Mesenchymal stem cell (in vitro differentiated cells and primary cell): ENCODE measurements at places on chromosomes 7 and 10.
A peak's percentile ranks its signal among the peaks of the same experiment; 100 is the strongest.

DNA sequence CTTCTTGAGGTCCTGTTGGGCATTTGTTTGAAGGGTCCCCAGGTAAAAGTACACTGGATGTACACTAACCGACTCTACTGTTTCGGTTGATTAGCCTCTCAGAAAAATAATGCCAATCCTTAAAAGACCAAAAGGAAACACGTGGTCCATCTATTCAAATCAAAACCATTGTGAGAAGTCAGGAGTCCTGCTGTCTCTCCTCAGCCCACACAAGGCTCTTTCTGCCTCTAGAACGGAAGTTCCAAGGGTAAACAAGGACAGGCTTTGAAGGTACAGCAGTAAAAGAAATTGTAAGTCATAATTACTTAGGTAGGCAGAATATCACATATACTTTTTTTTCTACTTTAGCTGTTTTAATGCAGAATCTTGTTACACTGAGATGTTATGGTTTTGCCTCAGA is 71.7 kb upstream of the TPK1 start:
- no peak overlapping the region for H3K4me3 ChIP-seq
- no peaks in the 10 kb centered on the region for H3K4me1 ChIP-seq

- H3K4me1 ChIP-seq, result peaks cover 10% of the 10 kb centered on the region
- no peaks in the 10 kb centered on the region for H3K36me3 ChIP-seq
- no peak overlapping the region for H3K4me3 ChIP-seq
- no peak for DNase-seq
Measured at GRCh38 chr7:95469187-95469586, 16.6 kb upstream of the ASB4 start.

DNA sequence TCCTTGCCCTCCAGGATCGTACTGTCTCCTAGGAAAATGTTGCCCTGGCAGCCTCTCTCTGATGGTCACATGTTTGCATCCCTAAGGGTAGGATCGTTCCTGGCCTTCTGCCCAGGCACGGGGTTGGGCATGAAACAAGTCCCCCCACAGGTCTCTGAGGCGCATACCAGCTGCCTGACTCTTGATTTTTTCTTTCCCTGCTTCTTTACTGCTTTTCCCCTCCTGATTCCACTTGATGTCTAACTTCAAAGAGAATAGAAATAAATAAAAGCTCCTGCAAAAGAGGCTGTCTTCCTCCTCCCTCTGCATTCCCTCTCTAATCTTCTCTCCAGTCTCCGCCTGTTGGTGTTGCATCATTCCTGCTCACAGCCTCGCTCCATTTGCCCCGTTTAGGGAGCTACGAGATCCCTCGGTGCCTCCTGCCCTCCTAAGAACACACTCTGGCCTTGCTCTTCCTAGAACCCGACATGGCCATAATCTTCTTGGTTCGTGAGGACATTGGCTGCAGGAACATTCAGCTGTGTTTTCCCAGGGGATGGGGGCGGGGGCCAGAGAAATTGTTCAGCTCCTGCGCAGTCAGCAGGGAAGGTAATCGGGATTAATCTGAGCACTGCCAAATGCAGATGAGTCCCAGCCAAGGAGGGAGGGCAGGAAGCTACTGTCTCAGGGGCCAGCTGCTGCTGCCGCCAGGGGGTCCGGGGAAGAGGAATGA is 26.0 kb downstream of the LEP start:
- H3K4me1 ChIP-seq, result peaks cover 16% of the 10 kb centered on the region
- peak; percentile 57 for DNase-seq
- peak overlapping the region; percentile 50 for H3K27ac ChIP-seq
- H3K27me3 ChIP-seq, result peaks cover 41% of the 10 kb centered on the region
- H3K36me3 ChIP-seq, result no peaks in the 10 kb centered on the region

GRCh38 chr7:33750177-33750576 is 155.2 kb upstream of the BMPER start:
- H3K4me1 ChIP-seq, result peaks cover 2% of the 10 kb centered on the region
- H3K27me3 ChIP-seq, result no peaks in the 10 kb centered on the region
- H3K36me3 ChIP-seq, result no peaks in the 10 kb centered on the region
- no peak overlapping the region for H3K27ac ChIP-seq
- H3K4me3 ChIP-seq, result no peak overlapping the region

GRCh38 chr7:31416381-31416870 is 75.9 kb upstream of the NEUROD6 start:
- no peak overlapping the region for H3K4me3 ChIP-seq
- H3K27me3 ChIP-seq, result peaks cover 39% of the 10 kb centered on the region
- no peaks in the 10 kb centered on the region for H3K36me3 ChIP-seq
- H3K27ac ChIP-seq, result no peak overlapping the region

DNA sequence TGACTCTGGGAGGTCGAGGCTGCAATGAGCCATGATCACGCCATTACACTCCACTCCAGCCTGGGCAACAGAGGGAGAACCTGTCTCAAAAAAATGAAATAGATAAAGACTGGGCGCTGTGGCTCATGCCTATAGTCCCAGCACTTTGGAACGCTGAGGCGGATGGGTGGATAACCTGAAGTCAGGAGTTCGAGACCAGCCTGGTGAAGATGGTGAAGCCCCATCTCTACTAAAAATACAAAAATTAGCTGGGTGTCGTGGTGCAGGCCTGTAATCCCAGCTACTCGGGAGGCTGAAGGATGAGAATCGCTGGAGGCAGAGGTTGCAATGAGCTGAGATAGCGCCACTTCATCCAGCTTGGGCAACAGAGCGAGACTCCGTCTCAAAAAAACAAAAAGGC is 1.1 kb upstream of the DDX21 start:
- no peak for DNase-seq
- H3K27ac ChIP-seq, result no peak overlapping the region
- no peak overlapping the region for H3K4me3 ChIP-seq
- H3K27me3 ChIP-seq, result no peaks in the 10 kb centered on the region

DNA sequence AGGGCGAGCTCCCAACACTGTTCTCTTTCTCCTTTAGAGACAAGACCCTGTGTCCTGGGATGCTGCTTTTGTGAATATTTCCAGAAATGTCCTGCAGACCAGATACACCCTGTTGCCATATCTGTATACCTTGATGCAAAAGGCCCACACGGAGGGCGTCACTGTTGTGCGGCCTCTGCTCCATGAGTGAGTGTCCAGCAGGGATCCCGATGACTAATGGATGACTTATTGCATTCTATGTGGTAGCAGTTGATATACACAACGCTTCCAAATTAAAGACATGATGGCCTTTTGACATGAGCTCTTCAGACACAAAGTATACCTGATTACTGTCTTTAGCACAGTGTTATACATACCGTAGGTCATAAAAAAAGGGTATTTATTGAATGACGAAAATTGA is 45.0 kb upstream of the MGAM2 start:
- no peaks in the 10 kb centered on the region for H3K36me3 ChIP-seq
- H3K27me3 ChIP-seq, result no peaks in the 10 kb centered on the region
- H3K4me1 ChIP-seq, result no peaks in the 10 kb centered on the region

GRCh38 chr7:83786858-83787257 is 137.9 kb upstream of the SEMA3E start:
- no peaks in the 10 kb centered on the region for H3K36me3 ChIP-seq
- H3K4me3 ChIP-seq, result no peak overlapping the region
- no peak overlapping the region for H3K27ac ChIP-seq
- no peaks in the 10 kb centered on the region for H3K27me3 ChIP-seq
- H3K4me1 ChIP-seq, result no peaks in the 10 kb centered on the region

DNA sequence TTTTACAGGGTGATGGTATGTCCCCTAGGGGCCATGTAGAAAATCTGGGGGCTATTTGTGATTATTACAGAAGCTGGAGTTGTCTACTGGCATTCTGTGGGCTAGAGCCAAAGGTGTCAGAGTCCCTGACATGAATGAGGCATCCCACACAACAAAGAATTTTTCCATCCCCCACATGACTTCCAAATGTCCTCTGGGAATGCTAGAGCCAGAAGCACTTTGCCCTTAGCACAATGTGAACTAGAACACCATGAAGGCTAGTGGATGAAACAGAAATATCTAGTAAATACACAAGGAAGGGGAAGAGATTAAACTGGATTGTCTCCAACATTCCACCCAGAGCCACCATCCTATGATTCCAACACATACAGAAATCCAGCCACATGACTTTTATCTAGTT is 46.9 kb downstream of the FAM13C start:
- no peak overlapping the region for H3K27ac ChIP-seq
- H3K36me3 ChIP-seq, result no peaks in the 10 kb centered on the region
- no peak for DNase-seq
- H3K4me3 ChIP-seq, result no peak overlapping the region

DNA sequence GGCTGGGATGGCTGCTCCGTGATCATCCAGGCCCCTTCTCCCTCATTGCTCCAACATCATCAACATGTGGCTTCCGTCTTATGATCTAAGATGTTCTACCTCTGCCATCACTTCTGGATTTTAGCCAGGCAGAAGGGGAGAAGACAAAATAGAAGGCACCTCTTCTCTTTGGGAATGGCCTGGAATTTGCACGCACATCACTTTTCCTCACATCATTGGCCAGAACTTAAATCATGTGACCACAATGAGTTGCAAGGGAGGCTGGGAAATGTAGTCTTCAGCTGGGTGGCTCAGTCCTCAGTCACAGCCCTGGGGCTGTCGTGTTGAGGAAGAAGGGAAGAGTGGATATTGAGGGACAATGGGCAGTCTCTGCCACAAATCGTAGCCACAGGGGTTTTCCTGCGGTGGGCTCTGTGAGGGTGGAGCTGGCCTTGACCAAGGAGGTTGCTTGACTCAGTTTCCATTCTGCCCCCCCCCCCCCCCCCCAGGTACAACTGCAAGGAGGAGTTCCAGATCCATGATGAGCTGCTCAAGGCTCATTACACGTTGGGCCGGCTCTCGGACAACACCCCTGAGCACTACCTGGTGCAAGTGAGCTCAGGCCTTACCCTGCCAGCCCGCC is 50.3 kb downstream of the PALD1 start:
- H3K27me3 ChIP-seq, result no peaks in the 10 kb centered on the region
- no peak overlapping the region for H3K4me3 ChIP-seq
- no peaks in the 10 kb centered on the region for H3K36me3 ChIP-seq

GRCh38 chr10:81082621-81083376 is 545.1 kb downstream of the SH2D4B start:
- H3K36me3 ChIP-seq, result no peaks in the 10 kb centered on the region
- no peaks in the 10 kb centered on the region for H3K27me3 ChIP-seq
- no peak overlapping the region for H3K27ac ChIP-seq
- H3K4me3 ChIP-seq, result no peak overlapping the region
- DNase-seq, result no peak
- H3K4me1 ChIP-seq, result no peaks in the 10 kb centered on the region

DNA sequence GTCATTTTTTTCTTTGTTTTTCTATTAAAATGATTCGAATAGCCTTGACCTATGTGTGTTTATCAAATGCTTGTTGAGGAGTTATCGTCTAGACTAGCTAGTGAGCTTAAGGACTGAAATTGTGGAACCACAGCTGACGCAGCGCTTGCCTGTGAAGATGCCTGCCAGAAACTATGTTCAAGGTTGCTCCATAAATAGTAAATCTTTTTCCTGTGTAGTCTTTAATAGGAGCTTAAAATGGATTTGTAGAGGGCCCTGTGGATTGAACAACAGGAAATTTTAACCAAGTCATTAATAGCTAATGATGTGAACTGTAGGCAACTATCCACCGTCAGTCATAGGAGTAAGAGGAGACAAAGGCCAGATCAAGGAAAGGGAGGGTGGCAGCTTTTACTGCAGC is 145.1 kb downstream of the GNAI1 start:
- no peak overlapping the region for H3K4me3 ChIP-seq
- DNase-seq, result peak; percentile 90
- no peaks in the 10 kb centered on the region for H3K27me3 ChIP-seq
- no peak overlapping the region for H3K27ac ChIP-seq
- peaks cover 2% of the 10 kb centered on the region for H3K4me1 ChIP-seq
- H3K36me3 ChIP-seq, result no peaks in the 10 kb centered on the region

DNA sequence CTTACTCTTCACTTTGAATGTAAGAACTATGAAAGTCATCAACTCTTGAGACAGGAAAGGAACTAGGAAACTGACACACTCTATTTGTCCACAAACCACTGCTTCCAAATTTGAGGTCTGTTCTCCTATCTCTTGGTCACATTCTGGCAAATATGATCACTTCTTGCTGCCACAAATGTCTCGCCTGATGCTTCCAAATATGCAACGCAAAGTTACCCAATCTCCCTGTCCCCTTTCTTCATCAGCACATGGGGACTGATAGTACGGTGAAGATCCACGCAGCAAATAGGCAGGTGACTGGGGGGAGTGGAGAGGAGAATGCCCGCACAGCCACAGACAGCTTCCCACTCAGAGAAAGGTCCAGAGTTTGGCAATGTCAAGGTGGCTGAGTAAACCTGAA is 92.6 kb upstream of the TCF7L2 start:
- DNase-seq, result no peak
- H3K27me3 ChIP-seq, result no peaks in the 10 kb centered on the region
- no peaks in the 10 kb centered on the region for H3K4me1 ChIP-seq
- H3K36me3 ChIP-seq, result no peaks in the 10 kb centered on the region
- no peak overlapping the region for H3K4me3 ChIP-seq
- H3K27ac ChIP-seq, result no peak overlapping the region
